Activated naive CD8-positive, alpha-beta T cell treated with anti-CD3 and anti-CD28 coated beads, Interleukin-2, amount 50 U/mL, for 16 hours (primary cell): ENCODE measurements at places on chromosomes 12 and 14.

GRCh38 chr12:108103087-108103486, 26.0 kb upstream of the WSCD2 start:
- no peak for DNase-seq

DNA sequence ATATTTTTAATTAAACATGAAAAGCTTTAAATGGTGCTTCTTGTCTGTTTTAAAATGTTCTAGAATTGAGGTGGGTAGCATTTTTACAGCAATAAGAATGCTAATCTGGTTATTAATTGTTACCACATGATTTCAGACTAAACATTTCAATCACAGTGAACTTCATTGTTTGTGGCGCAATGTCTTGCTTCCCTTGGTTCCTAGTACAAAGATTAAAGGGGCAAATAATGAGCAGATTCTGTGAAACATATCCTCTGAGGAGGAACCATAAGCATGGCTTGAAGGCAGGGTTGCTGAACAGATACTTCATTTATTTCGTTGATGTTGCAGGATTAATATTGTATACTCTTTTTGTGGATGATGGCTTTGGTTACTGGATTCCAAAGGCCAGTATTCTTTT, 162.1 kb downstream of the FUT8 start:
- DNase-seq: no peak

DNA sequence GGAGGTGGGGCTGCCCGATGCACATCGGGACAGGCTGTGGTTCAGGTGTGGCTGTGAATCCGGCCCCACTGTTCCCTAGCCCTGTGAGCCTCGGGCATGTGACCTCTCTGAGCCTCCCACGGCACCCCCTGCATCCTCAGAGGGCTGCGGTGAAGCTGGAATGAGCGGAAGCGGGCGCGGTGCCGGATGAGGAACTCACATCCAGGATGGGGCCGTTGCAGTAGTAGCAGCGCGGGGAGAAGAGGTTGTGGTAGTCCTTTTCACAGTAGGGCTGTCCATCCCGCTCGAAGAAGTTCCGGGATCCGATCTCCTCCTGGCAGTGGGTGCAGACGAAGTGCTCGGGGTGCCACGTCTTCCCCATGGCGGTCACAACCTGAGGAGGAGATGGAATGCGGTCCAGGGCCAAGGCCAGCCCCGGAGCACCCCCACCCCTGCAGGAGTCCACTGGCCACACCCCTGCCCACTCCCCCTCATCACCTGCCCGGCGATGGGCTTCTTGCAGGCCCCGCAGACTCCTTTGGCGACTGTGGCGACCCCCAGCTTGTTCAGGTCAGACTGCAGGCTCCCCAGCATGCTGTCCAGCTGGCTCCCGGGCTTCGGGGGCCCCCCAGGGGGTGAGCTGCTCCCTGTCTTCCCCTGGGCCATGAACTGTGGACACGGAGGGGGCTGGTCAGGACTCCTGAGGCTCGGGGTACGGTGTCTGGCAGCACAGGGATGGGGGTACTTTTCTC, 13.9 kb upstream of the RPLP0 start:
- no peak for DNase-seq

GRCh38 chr14:35890308-35890707, 64.2 kb downstream of the BRMS1L start:
- DNase-seq: no peak

DNA sequence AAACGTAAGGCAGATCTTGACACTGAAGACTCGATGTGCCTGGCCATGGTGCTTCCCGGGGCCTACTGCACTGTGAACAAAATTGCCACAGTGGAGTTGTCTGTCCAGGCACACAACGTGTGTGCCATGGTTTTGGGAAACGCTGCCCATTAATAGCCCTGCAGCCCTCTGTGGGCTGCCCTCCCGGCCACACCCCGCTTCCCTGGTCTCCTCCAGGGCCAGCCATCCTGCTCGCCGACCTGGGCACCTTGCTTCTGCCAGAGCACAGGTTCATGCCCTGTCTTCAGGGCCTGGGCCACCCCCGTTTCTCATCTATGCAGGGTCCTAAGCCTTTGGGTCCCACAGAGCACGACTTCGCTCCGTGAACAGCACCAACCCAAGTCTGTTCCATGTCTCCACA, 18.9 kb downstream of the MEG3 start:
- no peak for DNase-seq

- DNase-seq: no peak
Observed at GRCh38 chr14:31843361-31844091, 233.6 kb upstream of the ARHGAP5 start.

DNA sequence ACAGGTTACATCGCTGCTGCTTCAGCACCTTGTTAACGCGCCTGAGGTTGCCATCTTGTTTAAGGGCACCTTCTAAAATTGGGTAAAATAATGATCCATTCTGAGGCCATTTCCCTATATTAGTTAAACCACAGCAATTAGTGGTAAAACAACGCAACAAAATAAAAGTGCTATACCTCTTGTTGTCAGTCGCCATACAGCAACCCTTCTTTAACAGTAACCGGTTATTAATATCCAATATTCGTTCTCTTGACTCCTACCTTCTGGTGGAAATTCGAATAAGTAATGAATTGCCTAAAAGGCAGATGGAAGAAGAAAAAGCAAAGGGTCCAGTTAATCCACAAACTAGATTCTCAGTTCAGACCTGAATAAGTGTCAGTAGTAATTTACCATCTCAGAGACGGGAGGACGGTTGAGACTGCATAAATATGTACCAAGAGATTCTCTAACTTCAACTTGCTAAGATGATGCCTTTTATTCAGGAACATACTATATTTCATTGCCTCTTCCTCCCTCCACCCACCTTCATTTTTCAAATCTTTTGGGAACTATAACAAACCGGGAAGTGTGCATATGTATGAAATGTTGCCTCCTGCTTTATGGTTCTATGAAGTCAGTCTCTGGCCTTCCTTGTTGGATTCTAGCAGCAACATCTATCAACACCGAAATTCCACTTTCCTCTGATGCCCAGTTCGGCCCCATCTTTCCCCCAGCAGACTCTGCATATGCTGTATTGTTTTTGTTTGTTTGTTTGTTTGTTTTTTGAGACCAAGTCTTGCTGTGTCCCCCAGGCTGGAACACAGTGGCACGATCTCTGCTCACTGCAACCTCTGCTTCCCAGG, 824 bp upstream of the PSMB5 start:
- no peak for DNase-seq
